Femur (tissue), 1 donor: ENCODE measurements at places on chromosomes 7 and 10.

GRCh38 chr10:100662067-100662466, 83.3 kb upstream of the PAX2 start:
- DNase-seq = no peak

- no peak for DNase-seq
These were observed 49.6 kb upstream of the FZD8 start for GRCh38 chr10:35691522-35692236.

DNA sequence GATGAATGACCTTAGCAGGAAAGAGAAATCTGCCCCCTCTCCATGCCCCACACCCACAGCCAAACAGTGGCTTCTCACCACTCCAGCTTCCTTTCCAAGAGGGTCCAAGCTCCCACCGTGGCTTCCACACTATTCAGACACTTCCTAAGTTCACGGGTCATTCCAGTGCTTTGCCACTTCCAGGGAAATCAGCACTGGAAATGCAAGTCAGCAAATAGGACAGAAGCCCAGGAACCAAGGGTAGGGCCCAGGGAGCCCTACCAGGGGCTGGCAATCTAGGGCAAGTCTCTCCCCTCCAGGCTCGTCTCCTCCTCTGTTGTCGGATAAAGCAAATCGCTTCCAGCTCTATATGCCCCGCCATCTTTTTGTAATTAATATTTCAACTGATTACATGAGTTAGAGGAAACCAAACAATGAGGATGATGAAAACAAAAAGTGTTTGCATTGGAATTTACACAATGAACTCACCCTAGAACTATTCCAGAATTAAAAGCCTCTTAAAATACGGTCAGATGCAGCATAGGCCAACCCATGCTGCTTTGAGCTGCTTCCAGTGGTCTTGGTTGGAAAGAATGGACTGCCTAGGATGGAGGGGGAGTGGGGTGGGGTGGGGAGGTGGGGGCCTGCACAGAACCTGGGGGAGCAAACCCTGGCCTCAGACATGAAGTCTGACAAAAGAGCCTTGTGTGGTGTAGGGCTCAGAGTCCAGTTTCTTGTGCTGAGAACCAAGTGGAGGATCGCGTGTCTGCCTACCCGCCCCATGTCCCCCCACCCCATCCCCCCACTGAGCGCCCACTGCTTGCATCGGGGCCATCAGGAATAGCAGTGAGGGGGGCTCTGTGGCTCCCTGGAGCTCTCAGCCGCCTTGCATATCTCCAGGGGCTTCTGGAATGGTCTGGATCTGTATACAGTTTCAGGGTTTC, 74.6 kb upstream of the CPXM2 start:
- DNase-seq = no peak

GRCh38 chr7:28280516-28280915, 99.9 kb upstream of the JAZF1 start:
- peak; percentile 47 for DNase-seq

DNA sequence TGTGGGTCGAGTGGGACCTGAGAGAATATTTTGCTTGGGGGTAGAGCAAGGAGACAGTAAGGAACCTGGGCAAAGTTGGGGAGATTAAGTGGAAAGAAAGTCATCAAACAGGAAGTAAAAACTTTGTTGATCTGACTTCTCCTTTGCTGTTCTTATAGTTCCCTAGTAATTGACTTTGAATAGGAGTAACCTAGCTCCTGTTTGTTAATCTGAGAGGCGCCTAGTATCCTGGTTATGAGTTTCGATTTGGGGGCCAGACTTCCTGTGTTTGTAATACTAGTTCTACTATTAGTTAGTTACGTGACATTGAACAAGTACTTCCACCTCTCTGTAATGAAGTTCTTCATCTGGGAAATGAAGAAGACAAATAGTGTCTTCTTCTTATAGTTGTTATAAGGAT, 99.1 kb downstream of the ZNF365 start:
- no peak for DNase-seq

DNA sequence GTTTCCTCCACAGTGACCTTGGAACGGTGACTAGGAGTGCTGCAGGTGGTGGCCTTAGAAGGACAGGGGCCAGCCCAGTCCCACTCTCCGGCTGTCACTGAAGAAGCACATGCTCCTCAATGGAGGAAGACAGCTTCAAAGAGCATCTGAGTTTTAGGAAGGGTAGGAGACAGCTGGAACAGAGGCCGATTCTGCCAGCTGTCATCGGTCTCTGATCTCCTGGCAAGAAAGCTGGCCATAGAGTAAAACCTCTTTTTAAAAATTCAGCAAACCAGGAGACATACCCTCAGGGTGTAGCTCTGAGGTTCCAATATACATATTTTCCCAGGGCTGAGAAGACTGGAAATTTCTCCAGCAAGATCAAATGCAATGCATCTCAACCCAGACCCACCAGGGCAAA, 55.9 kb downstream of the KCNMA1 start:
- no peak for DNase-seq
